ENCODE measurements at places on chromosomes 3 and 15. TPM values are rescaled to one million over a fixed set of nuclear protein-coding genes. Genes with fewer than 3 reads are reported as not detected.

Gene CYP19A1
- not detected for total RNA-seq

Gene PTX3
- total RNA-seq: 0.31 TPM

Gene GPR27
- not detected for total RNA-seq

- H3K36me3 ChIP-seq: peaks cover 5% of the 10 kb centered on the region
- no peaks in the 10 kb centered on the region for H3K4me1 ChIP-seq
- no peaks in the 10 kb centered on the region for H3K27me3 ChIP-seq
- H3K4me3 ChIP-seq: no peak overlapping the region
- no peak overlapping the region for H3K27ac ChIP-seq
These were observed 215.9 kb upstream of the CTDSPL start for GRCh38 chr3:37645517-37646380.

GRCh38 chr15:45521596-45522327 is 793 bp downstream of the SLC30A4 start:
- H3K27me3 ChIP-seq: no peaks in the 10 kb centered on the region
- peak overlapping the region; percentile 91 for H3K27ac ChIP-seq
- DNase-seq: no peak
- peaks cover 14% of the 10 kb centered on the region for H3K36me3 ChIP-seq
- H3K4me1 ChIP-seq: peaks cover 45% of the 10 kb centered on the region

- DNase-seq: no peak
- no peak overlapping the region for H3K4me3 ChIP-seq
- no peaks in the 10 kb centered on the region for H3K27me3 ChIP-seq
- H3K27ac ChIP-seq: no peak overlapping the region
These were observed 45.4 kb upstream of the CTDSPL start for GRCh38 chr3:37816271-37816670.

- no peak for DNase-seq
- H3K27ac ChIP-seq: no peak overlapping the region
- no peak overlapping the region for H3K4me3 ChIP-seq
These were observed 50.3 kb upstream of the PLXND1 start for GRCh38 chr3:129656659-129657247.

- H3K4me1 ChIP-seq: peaks cover 12% of the 10 kb centered on the region
- no peak overlapping the region for H3K27ac ChIP-seq
- H3K36me3 ChIP-seq: no peaks in the 10 kb centered on the region
- no peak for DNase-seq
- H3K4me3 ChIP-seq: no peak overlapping the region
- peaks cover 11% of the 10 kb centered on the region for H3K27me3 ChIP-seq
These were observed 191.6 kb upstream of the TOPAZ1 start for GRCh38 chr3:44050101-44050500.

- no peaks in the 10 kb centered on the region for H3K4me1 ChIP-seq
- peaks cover 8% of the 10 kb centered on the region for H3K27me3 ChIP-seq
- H3K27ac ChIP-seq: no peak overlapping the region
- DNase-seq: no peak
These were observed 66.8 kb downstream of the CHRNA7 start for GRCh38 chr15:32096916-32097617.

Measured in naive thymus-derived CD8-positive, alpha-beta T cell (primary cell).